ENCODE measurements at places on chromosomes 4 and X. TPM values are rescaled to one million over a fixed set of nuclear protein-coding genes. Genes with fewer than 3 reads are reported as not detected.

The RBPJ gene
- 94.0 TPM for polyA plus RNA-seq

The P2RY4 gene
- polyA plus RNA-seq, result not detected

The TMEM31 gene
- polyA plus RNA-seq, result not detected

The SSX4 gene
- not detected for polyA plus RNA-seq

The MAGEA2B gene
- not detected for polyA plus RNA-seq

The VCX3B gene
- polyA plus RNA-seq, result not detected

The SLC9B1 gene
- 1.2 TPM for polyA plus RNA-seq

The HMX1 gene
- not detected for polyA plus RNA-seq

The RHOXF1 gene
- polyA plus RNA-seq, result not detected

The PCDH18 gene
- polyA plus RNA-seq, result not detected

The FAAH2 gene
- 6.6 TPM for polyA plus RNA-seq

The PLS3 gene
- polyA plus RNA-seq, result not detected

The ADH1B gene
- polyA plus RNA-seq, result not detected

The GRK4 gene
- polyA plus RNA-seq, result 2.5 TPM

The ZBED1 gene
- 41.9 TPM for polyA plus RNA-seq

The RNF150 gene
- polyA plus RNA-seq, result not detected

The KIT gene
- polyA plus RNA-seq, result 0.98 TPM

The F8 gene
- polyA plus RNA-seq, result 15.2 TPM

The FGFBP1 gene
- not detected for polyA plus RNA-seq

The CEP44 gene
- polyA plus RNA-seq, result 6.8 TPM

The HERC3 gene
- polyA plus RNA-seq, result 34.5 TPM

The ARHGAP6 gene
- polyA plus RNA-seq, result not detected

The DYNLT3 gene
- polyA plus RNA-seq, result 44.9 TPM

The PHKA1 gene
- polyA plus RNA-seq, result not detected

The KLHL8 gene
- polyA plus RNA-seq, result 9.9 TPM

The PNCK gene
- polyA plus RNA-seq, result not detected

The MAGIX gene
- polyA plus RNA-seq, result 0.25 TPM

The SPATA18 gene
- polyA plus RNA-seq, result not detected

The TEX13C gene
- polyA plus RNA-seq, result not detected

The ITGB1BP2 gene
- polyA plus RNA-seq, result not detected

Measured in CD8-positive, alpha-beta memory T cell (primary cell).